ENCODE measurements at places on chromosomes 12 and 14. TPM values are rescaled to one million over a fixed set of nuclear protein-coding genes. Genes with fewer than 3 reads are reported as not detected.

Gene PPP1R1A
- not detected for total RNA-seq

DNA sequence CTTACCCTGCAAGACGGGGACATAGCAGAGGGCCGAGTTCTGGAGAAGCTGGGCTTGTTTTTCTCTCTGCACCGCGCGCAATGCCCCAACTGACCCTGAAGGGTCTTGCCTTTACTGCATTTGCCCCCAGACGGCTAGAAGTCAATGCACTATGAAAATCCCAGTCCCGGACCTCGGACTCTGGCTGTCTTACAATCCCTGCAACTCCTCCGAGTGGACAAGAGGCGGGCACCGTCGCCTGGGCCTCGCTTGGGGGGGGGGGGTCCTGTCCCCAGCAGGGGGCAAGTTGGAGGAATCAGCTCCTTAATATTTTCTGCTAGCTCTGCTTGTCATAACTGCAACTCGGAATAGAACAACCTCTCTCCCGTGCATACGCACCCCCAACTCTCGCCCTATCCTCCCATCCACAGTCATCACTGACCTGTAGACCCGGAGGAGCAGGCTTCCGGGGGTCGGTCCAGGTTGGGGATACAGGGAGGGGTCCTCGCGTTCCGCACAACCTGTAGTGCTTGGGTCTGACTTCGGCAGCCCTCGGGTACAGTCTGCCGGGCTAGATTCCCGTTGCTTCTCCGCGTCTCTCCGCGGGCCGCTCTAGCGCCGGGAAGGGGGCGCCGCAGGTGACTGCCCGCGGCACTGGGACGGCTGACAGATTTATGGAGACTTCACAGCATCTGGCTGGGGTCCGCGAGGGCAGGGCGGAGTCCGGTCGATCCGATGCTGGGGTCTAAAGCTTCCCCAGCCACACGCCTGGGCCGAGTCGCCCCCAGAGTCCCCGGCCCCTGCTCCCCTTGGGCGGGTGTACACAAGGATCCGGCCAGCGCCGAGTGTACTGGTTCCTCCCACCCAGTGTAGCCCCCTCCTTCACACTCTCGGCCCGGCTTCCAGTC is 3.3 kb upstream of the PAX9 start:
- no peak for DNase-seq

GRCh38 chr12:25101092-25101445 is 93.9 kb downstream of the DNAI7 start:
- no peak for DNase-seq

GRCh38 chr12:27635349-27635972 is 60.8 kb upstream of the REP15 start:
- DNase-seq: peak; percentile 80

Gene DICER1
- 36.3 TPM for total RNA-seq

DNA sequence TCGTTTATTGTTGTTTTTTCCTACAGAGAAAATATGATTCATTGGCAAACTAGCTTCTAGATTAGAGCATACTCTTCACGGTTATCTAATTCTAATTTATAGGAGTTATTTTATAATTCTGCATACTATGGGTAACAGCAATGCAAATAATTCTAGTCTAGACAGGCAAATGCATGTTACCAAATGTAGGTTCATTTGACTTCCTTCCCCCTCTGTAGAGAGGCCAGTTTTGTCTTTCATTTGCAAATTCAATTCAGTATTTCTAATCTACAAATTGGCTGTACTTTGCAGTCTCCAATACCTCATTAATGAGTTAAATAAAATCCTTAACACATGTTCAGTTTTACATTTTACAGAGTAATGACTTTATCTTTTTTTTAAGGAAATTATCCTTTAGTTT is 4.2 kb downstream of the LGMN start:
- no peak for DNase-seq

DNA sequence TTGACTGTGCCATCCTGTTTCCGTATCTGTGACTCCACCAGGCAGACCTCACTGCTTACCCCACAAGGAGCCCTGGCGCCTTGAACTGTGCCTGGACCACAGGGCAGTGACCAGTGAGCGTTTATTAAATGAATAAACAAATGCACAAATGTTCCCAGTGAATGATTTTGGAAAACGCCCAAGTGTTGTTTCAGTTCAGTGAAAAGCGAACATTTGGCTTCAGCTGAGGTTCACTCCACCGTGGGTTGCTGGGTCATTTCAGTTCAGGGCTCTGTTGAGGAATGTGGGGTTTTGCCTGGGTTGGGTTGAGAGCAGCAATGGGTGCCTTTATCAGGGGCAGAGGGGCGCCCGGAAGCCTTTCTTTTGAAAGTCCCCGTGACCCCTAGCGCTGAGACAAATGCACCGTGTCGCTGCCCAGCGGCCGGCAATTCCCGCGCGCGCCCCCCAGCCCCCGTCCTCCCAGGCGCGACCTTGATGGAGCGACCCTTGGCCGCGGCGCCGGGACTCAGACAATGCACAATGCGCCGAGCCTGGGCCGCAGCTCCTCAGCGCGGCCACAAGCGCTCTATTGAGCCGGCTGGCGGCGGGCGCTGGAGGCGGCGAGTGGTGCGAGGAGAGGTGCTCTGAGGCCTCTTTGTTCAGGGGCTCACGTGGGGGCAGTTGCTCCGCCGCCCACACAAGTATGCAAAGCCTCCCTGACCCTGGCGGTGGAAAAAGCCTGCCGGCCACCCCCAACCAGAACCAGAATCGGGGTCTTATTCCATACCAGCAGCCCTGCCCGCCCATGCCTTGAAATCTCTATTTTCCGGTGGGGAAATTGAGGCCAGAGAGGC is 40.5 kb upstream of the CLMN start:
- no peak for DNase-seq

Gene GPR137C
- 0.63 TPM for total RNA-seq

Gene TPPP2
- not detected for total RNA-seq

DNA sequence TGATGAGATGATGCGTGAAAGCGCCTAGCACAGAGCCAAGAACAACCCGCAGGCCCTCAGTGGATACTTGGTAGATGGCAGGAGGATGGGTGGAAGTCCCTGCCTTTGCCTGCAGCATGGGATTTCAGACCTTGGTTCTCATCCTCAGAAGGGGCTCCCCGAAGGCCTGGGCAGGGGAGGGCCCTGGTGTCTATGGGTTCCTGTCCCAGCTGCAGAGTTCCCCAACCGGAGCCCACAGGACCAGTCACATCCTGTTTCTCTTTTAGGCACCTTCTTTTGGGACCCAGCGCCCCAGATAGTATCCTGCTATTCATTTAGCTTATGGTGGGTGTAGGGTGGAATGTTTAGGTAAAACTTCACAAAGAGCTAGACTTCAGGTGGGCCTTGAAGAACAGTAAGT is 55.5 kb downstream of the CALM1 start:
- DNase-seq: no peak

Gene CCDC59
- 70.1 TPM for total RNA-seq

- no peak for DNase-seq
Observed at GRCh38 chr12:90497923-90498545, 456.9 kb downstream of the CCER1 start.

Gene KLRC4
- total RNA-seq: not detected

- DNase-seq: peak; percentile 19
Observed at GRCh38 chr12:78442454-78442801, 422.1 kb upstream of the SYT1 start.

DNA sequence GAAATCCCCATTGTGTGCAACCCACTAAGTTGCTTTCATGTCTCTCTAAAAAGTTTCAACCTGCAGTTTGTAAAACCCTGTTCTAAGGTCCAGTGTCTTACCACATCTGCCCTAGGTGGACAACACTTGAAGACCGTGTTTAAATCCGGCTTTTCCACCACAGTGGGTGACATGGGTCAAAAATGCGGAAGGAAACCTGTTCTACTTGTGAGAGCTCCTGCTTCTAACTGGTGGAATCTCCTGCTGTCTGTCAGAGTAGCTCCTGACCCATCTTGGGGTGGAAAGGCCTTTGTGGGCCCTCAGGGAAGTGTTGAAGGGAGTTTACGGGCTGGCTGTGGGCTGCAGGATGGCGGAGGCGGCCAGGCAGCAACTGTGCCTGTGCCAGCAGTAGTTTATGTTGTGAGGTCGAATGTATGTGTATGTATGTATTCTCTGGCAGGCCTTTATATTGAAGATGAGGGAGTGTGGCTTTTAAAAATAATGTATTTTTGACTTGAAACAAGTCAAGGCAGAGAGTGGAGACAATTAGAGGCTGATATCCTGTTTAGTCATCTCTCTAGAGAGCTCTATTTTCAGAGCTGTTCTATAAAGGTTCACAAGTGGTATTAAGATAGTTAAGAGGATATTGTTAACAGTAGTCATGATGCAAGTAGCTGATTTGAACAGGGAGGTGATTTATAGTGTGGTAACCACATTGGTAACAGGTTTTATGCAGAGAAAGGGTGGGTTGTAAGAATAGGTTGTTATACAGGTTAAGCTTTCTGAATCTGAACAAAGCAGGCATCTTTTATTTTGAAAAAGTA is 67.0 kb downstream of the PRKCH start:
- peak; percentile 90 for DNase-seq
